GM23248 (cell line): ENCODE measurements at places on chromosomes 3 and 15. TPM values are rescaled to one million over a fixed set of nuclear protein-coding genes. Genes with fewer than 3 reads are reported as not detected.
A peak's percentile ranks its signal among the peaks of the same experiment; 100 is the strongest.

- H3K4me1 ChIP-seq = no peaks in the 10 kb centered on the region
- H3K4me3 ChIP-seq = no peak overlapping the region
Measured at GRCh38 chr3:146326875-146327543, 76.1 kb upstream of the PLSCR4 start.

DNA sequence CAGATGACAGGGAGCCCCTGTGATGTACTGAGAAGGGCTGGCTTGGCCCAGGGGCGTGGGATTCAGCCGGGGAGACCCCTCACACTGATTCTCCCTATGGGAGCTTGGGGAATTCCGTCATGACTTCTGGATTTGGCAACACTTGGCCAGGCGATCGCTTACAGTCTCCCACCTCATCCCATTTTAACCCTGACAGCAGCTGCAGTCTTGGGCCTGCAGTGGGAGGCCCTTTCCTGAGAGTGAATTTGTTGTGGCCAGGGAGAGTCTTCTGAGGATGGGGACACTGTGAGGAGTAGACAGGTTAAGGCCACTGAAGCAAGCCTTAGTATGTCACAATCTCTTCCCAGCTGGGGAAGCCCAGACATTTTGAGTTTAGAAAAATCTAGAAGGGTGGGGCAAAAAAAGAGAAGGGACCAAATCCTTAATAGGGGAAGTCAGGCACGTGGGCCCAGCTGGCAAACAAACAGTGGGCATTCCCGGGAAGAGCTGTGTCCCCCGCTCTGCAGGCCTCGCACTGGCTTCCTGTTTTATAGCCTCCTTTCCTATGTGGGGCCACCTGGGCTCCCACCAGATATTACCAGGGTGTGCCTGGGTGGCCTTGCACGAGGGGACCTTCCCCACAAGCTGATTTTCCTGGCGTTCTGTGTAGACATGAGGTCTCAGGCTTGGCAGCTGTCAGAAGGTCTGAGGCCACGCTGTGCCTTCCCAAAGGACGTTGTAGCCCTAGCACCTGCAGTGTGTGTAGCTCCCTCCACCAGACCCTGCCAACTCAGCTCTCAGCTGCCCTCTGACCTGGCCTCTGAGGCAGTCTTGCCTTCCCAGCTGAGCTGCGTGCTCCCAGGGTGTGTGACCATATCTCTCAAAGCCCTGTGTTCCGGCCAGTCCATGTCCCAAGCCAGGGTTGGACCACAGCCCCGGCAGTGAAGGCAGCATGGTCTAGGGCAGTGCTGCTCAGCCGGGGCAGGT, 64.5 kb downstream of the FEM1B start:
- H3K4me3 ChIP-seq = no peak overlapping the region
- H3K4me1 ChIP-seq = no peaks in the 10 kb centered on the region
- H3K36me3 ChIP-seq = peaks cover 72% of the 10 kb centered on the region
- no peak for DNase-seq
- no peaks in the 10 kb centered on the region for H3K27me3 ChIP-seq

DNA sequence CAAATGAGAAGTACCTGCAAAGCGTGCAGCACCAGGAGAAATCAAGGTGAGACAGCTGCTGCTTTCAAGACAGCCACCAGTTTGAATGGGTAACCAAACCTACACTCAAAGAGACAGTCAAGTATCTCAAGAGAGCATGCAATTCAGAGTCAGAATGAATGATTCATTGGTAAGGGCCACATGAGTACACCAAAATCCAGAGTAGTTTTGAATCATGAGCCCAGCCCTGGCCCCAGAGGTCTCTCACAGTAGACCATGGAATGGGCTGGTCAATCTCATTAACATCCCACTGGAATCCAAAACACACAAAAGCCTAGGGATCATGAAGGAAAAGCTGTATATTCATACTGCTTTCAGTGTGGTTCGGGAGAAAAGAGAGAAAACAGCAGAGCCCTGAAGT, 242.8 kb downstream of the TBL1XR1 start:
- DNase-seq = no peak
- no peaks in the 10 kb centered on the region for H3K27me3 ChIP-seq
- peaks cover 39% of the 10 kb centered on the region for H3K4me1 ChIP-seq
- H3K27ac ChIP-seq = no peak overlapping the region

GRCh38 chr3:43001094-43001553, 22.0 kb downstream of the GASK1A start:
- no peaks in the 10 kb centered on the region for H3K36me3 ChIP-seq
- peaks cover 34% of the 10 kb centered on the region for H3K4me1 ChIP-seq
- peak overlapping the region; percentile 65 for H3K27ac ChIP-seq
- peak; percentile 93 for DNase-seq

DNA sequence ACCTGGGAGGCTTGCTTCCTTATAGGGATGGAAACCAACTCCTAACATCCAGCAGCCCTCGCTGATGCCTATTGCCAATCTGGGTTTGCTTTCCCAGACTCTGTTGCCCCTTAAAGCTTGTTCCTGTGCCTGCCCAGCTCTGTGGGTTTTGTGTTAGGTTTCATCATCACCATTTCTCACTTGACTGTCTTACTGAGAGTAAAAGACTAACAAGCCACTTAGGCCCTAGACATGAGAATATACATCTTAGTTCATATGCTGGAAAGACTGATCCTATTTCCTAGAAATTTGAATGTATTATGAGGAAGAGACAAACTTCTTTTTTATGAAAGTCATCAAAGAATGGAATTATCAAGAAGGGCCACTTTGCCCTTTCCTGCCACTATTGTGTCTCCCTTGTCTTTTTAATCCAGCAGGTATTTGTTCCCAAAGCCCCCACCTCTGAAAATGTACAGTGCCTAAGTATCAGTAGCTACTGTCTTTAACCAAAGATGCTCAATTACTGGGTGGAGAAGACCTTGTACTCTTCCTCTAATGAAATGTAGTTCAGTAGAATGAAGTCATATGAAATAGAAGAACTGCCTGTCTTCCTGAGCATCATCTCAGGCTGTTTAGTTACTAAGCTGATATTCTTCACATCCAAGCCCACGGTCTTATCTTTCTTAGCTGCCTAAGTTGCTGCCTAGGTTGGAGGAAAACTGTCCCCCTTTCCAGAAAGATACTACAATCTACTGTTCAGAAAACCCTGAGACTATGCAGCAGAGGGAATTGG, 59.8 kb upstream of the ZPLD1 start:
- H3K4me3 ChIP-seq = no peak overlapping the region
- no peaks in the 10 kb centered on the region for H3K4me1 ChIP-seq
- H3K36me3 ChIP-seq = no peaks in the 10 kb centered on the region
- H3K27ac ChIP-seq = no peak overlapping the region
- DNase-seq = no peak
- no peaks in the 10 kb centered on the region for H3K27me3 ChIP-seq

DNA sequence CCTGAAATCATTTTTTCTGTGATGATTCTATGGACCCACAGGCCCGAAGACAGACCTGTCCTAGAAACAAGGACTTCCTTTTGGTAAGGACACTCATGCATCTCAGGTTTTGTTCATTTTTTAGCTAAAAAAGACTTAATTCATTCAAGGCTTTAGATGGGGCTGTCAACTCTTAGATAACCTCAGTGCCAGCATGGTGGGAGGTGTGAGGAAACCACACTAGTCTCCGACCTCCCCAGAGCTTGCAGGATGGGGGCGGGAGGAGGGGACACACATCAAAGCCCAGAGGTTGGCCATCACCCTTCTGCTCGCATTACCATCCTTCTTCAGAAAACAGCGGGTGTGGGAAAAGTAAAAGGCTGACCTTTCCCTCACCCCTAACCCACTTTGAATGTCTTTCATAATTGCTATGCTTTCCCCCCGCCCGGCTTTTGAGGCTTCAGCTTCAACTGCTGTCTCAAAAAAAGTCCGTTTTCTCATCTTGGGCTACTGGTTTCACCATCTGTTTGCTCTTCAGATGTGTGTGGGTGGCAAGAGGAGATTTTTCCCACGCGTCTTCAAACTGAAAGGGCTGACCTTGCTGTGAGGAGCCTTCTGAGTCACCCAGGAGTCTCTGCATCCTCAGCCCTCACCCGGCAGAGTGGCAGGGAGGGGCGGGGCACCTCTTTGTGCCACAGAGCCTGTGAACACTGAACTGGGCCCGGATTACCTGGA, 27.6 kb upstream of the CXCR6 start:
- DNase-seq = peak; percentile 98
- H3K27me3 ChIP-seq = no peaks in the 10 kb centered on the region
- H3K4me1 ChIP-seq = peaks cover 10% of the 10 kb centered on the region
- no peaks in the 10 kb centered on the region for H3K36me3 ChIP-seq

- no peaks in the 10 kb centered on the region for H3K36me3 ChIP-seq
- H3K4me1 ChIP-seq = 0 out of 2 replicates have a peak, but pooled peaks cover 8% of the 10 kb centered on the region
- H3K4me3 ChIP-seq = no peak overlapping the region
- no peak for DNase-seq
- no peak overlapping the region for H3K27ac ChIP-seq
Measured at GRCh38 chr3:65641045-65641444, 397.7 kb downstream of the MAGI1 start.

GRCh38 chr3:122989856-122990575, 37.5 kb downstream of the SEMA5B start:
- no peak overlapping the region for H3K27ac ChIP-seq
- peaks cover 96% of the 10 kb centered on the region for H3K27me3 ChIP-seq
- H3K36me3 ChIP-seq = no peaks in the 10 kb centered on the region
- H3K4me1 ChIP-seq = no peaks in the 10 kb centered on the region

- H3K4me3 ChIP-seq = no peak overlapping the region
- peaks cover 11% of the 10 kb centered on the region for H3K27me3 ChIP-seq
- H3K36me3 ChIP-seq = no peaks in the 10 kb centered on the region
Measured at GRCh38 chr15:57883701-57884100, 177.2 kb downstream of the POLR2M start.

DNA sequence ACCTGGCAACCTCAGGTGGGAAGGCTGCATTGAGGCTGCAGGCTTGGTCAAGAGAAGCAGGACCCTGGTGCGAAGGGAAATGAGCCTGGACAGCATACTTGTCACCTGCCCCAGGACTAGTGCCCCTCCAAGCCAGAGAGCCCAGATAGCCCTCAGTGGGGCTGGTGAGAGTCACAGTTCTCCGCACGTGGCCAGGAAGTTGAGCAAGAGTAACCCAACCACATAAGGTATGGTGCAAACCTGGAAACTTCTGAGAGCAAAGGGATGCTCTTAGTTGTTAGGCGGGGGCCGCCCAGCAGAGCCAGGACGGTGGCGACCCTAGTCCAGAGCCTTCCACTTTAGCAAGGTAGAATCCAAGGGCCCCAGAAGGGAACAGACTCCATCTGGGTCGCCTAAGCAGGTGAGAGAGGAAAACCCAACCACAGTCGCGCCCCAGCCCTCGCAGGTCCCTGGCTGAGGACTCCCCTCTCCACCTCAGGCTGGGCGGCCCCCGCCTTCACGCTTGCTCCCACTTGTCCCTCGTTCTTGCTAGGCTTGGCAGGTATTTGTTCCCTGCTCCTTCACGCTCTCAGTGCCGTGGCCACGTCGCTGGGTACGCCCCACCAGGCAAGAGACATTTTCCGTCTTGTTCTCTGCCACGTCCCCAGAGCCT, 1.1 kb upstream of the VPS18 start:
- H3K27ac ChIP-seq = no peak overlapping the region
- 0 out of 2 replicates have a peak, but pooled peaks cover 8% of the 10 kb centered on the region for H3K4me1 ChIP-seq
- 0 out of 2 replicates have a peak, but pooled peaks cover 3% of the 10 kb centered on the region for H3K36me3 ChIP-seq
- no peaks in the 10 kb centered on the region for H3K27me3 ChIP-seq
- H3K4me3 ChIP-seq = no peak overlapping the region

GRCh38 chr15:75131269-75131643, 70.4 kb upstream of the C15orf39 start:
- no peaks in the 10 kb centered on the region for H3K27me3 ChIP-seq
- no peaks in the 10 kb centered on the region for H3K4me1 ChIP-seq
- H3K4me3 ChIP-seq = no peak overlapping the region
- no peak overlapping the region for H3K27ac ChIP-seq
- no peaks in the 10 kb centered on the region for H3K36me3 ChIP-seq

DNA sequence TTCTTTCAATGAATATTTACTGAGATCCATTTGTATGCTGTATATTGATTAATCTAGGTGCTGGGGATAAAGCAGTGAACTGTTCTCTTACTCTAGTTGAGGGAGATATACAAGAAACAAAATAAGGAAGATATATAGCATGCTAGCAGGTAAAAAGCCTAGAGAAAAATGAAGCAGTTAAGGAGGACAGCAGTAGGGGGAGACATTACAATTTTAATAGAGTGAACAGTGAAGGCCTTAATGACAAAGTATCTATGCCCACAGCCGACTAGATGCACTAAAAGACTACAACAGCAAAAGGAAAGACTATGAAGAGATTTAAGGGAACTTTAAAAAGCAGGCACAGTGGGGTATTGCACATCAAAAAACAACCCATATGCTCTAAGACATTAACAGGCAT, 81.4 kb downstream of the XRN1 start:
- H3K27ac ChIP-seq = no peak overlapping the region
- H3K4me1 ChIP-seq = no peaks in the 10 kb centered on the region
- DNase-seq = no peak
- H3K27me3 ChIP-seq = no peaks in the 10 kb centered on the region

GRCh38 chr3:38487323-38487722, 8.8 kb upstream of the EXOG start:
- no peaks in the 10 kb centered on the region for H3K27me3 ChIP-seq
- no peaks in the 10 kb centered on the region for H3K36me3 ChIP-seq
- no peak overlapping the region for H3K27ac ChIP-seq
- no peak overlapping the region for H3K4me3 ChIP-seq

- H3K36me3 ChIP-seq = no peaks in the 10 kb centered on the region
- no peaks in the 10 kb centered on the region; the same call in 1 of the 2 replicates for H3K27me3 ChIP-seq
- DNase-seq = no peak
- H3K27ac ChIP-seq = no peak overlapping the region
Measured at GRCh38 chr15:33500432-33501195, 189.8 kb downstream of the RYR3 start.

DNA sequence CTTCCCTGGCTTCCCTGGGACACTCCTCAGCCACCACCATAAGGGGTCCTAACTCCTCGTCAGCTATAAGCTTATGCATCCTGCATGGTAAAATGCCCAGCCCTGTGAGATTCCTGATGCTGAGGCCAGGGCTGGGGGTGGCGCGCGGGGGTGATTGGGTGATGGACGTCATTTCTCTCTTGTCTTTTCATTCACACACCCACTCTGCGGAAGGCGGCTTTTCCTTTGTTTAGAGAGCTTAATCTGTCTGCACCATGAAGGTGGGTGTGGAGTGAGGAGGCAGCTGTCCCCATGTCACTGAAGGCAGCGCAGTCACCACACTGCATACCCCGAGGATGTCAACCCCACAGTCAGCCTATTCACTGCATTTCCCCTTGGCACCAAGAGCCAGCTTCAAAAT, 110.0 kb upstream of the NSMCE3 start:
- no peaks in the 10 kb centered on the region for H3K36me3 ChIP-seq
- H3K4me3 ChIP-seq = no peak overlapping the region
- H3K27ac ChIP-seq = no peak overlapping the region
- no peaks in the 10 kb centered on the region for H3K27me3 ChIP-seq
- DNase-seq = no peak
- no peaks in the 10 kb centered on the region for H3K4me1 ChIP-seq

GRCh38 chr3:194766845-194767244, 81.2 kb downstream of the FAM43A start:
- H3K4me3 ChIP-seq = no peak overlapping the region
- H3K27ac ChIP-seq = no peak overlapping the region
- no peaks in the 10 kb centered on the region for H3K36me3 ChIP-seq

GRCh38 chr3:170387950-170388349, 30.4 kb downstream of the SKIL start:
- H3K27ac ChIP-seq = no peak overlapping the region
- no peak overlapping the region for H3K4me3 ChIP-seq
- peaks cover 74% of the 10 kb centered on the region for H3K36me3 ChIP-seq
- peaks cover 8% of the 10 kb centered on the region for H3K4me1 ChIP-seq

The OXTR gene
- polyA plus RNA-seq = 123 and 128 TPM in 2 replicates

The KIF7 gene
- 6.9 and 7.2 TPM in 2 replicates for polyA plus RNA-seq

The TGM4 gene
- polyA plus RNA-seq = not detected in 2 replicates

The RUBCN gene
- 10.5 and 11.1 TPM in 2 replicates for polyA plus RNA-seq

The PEX11A gene
- 5.3 and 6.1 TPM in 2 replicates for polyA plus RNA-seq

The RBP2 gene
- polyA plus RNA-seq = not detected in 2 replicates
